H1 (cell line): ENCODE measurements at places on chromosomes 16 and 17. TPM values are rescaled to one million over a fixed set of nuclear protein-coding genes. Genes with fewer than 3 reads are reported as not detected.

Gene SDK2
- polyA plus RNA-seq: 4.1 and 5.9 TPM in 2 replicates

Gene NAGPA
- 10.1 and 13.6 TPM in 2 replicates for polyA plus RNA-seq

Gene CHST5
- 0.13 and 0.23 TPM in 2 replicates for polyA plus RNA-seq

Gene AURKB
- polyA plus RNA-seq: 102 and 171 TPM in 2 replicates

Gene TPSD1
- 0.26 and 0.61 TPM in 2 replicates for polyA plus RNA-seq

Gene CD300C
- not detected in 2 replicates for polyA plus RNA-seq

Gene TMC7
- 2.0 and 2.3 TPM in 2 replicates for polyA plus RNA-seq
